Stimulated activated CD4-positive, alpha-beta T cell treated with anti-CD3 and anti-CD28 coated beads, Interleukin-15, amount 100 ng/mL, for 24 hours (primary cell): ENCODE measurements at places on chromosomes 7 and 10.

DNA sequence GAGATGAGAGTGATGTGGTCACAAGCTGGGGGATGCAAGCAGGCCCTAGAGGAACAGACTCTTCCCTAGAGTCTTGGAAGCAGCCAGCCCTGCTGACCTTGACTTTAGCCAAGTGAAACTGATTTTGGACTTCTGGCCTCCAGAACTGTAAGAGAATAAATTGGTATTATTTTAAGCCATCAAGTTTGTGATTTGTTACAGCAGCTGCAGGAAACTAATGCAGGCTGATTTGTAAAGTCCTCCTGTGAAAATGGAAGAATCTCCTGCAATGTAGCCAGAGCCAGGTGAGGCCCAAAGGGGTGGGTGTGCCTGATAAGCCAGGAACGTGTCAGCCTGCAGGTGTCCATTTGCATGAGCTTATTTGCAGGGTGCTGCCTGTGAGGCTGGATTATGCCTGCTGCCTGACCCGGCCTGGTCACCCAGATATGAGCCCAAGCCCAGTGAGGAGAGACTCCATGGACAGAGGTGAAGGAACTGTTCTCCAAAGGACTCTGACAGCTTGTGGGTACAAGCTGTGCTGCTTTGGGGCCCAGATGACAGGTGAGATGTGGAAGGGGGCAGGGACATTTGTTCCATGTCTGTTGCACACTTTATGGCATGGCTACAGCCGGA lies 24.6 kb upstream of the PLEKHA1 start:
- no peak for DNase-seq

DNA sequence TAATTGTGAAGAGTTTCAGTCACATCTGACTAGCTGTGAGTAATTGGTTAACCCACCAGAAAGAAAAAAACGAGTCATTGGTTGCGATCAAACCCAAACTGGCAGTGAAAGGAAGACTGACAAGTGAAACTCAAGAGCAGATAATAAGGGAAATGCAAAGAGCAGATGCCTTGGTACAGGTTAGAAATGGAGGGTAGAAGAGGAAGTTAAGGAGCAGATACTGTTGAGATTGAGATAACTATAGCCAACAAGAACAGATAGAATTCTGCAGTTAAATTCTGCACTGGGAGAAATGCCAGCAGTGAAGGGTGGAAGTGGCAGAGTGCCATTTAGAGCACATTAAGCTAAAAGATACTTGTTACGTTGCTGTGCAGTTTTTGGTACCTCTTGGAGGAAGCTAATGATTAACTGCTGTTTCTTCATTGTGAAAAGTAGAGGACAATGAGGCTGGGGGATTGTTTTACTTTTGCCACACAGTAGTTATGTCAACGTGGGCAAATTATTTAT lies 65.8 kb downstream of the CDK13 start:
- DNase-seq = no peak

DNA sequence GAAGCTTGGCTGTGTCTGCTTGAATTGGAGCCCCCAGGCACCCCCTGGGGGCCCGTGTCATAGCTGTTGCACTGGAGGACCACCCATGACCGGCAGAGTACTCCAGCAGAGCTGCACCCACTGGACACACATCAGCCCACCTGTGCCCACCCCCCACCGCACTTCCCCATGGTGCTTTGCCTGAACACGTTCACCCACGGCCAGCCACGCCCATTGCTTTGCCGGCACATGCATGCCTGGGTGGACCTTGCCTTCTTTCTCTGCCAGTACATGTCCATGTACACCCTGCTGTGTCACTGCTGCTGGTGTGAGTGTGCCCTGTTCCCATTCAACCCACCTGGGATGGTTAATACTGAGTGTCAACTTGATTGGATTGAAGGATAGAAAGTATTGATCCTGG lies 88.7 kb downstream of the SAMD9 start:
- no peak for DNase-seq

DNA sequence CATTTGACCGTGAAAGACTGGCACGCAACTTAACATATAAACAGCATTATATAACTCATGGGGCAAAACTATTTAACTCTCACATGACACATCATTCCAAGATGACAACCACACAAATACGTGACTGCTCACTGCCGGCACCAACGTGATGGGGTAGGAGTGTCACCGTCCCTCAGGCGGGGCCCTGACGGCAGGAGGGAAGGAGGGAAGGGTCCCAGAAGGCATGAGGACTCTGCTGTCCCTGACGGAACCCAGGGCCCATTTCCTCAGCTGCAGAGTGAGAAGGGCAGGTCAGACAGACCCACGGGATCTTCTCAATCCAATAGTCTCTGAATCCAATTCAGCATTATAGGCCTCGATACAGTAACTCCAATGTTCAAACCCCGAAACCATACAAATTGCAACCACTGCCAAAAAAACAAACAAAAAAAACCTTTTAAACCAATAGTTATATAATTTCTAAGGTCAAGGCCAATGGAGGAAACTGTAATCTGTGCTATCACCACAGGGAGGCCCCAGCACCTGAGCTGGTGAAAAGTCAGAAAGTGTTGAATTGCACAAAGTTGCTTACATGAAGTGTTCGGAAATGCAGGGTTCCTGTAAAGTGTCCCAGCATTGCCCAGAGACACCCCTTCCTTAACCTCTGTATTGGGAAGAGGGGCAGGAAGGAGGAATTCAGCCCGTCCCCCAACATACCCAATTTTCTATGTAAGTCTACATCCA lies 137.4 kb downstream of the TNS3 start:
- no peak for DNase-seq

DNA sequence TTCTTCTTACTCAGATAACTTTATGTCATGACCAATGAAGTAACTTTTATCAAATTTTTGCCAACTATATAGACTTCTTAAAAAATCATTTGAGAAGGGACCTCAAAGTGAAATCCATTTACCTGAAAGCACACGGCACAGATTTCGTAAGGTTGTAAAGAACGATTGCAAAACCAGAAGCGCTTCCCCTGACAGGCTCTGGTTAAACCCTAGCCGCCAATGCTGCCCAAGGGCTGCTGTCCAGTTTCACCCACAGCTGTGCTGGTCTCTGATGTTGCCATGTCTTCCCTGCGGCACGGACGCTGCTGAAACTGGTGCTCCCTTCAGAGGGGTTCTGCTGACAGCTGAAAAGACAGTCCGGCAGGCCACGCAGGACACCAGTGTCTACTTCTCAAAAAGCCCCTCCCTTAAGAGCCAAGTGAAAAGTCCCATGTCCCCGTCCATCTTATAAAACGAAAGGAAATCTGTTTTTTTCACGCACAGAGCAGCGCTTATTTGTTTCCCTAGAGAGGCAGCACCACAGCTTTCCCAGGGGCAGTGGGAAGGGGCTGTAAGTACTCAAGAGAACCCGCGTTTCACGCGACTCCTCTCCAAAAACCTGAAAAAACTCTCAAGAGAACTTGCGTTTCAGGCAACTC lies 32.5 kb downstream of the GNA12 start:
- no peak for DNase-seq

DNA sequence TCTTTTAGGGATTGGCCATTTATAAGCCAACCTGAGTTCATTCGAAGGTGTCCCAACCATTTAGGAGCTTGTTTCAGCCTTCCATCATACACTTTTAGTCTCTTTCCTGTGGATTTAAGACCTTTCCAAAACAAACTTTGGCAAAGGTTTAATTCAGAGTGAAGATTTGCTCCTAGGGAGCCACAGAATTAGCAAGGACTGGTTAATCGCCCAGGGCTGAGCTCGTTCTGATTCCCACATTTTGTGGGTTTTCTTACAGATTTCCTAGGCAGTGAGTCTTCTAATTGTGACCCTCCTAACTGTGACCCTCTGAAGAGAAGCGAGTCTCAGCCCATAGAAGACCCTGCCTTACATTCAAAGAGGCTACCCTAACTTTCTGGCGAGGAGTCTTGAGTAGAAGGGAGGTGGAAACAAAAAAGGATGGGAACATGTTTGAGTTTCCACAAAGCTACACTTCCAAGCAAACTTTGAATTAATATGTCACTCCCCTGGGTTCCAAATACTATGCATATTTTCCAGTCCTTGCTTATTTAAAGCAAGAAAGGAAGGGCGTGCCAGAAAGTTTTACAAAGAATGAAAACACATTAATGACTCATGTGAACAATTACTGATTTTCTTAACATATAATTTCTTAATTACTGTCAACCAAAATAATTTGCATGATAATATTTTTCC lies 118.3 kb downstream of the ARID5B start:
- no peak for DNase-seq

- no peak for DNase-seq
Observed at GRCh38 chr10:3554121-3554522, 230.9 kb downstream of the KLF6 start.

- DNase-seq = no peak
Observed at GRCh38 chr7:90383861-90384260, 19.4 kb upstream of the CLDN12 start.

GRCh38 chr7:133582766-133583523 lies 330.1 kb downstream of the EXOC4 start:
- no peak for DNase-seq
